ENCODE measurements at places on chromosomes 12 and 14. TPM values are rescaled to one million over a fixed set of nuclear protein-coding genes. Genes with fewer than 3 reads are reported as not detected.

The NEMP1 gene
- total RNA-seq, result 3.8 TPM

The KRT79 gene
- total RNA-seq, result not detected

The COQ10A gene
- total RNA-seq, result 6.4 TPM

The BICDL1 gene
- total RNA-seq, result not detected

The PROX2 gene
- total RNA-seq, result not detected

The FSCB gene
- total RNA-seq, result not detected

The KCNA1 gene
- not detected for total RNA-seq

The KRT73 gene
- not detected for total RNA-seq

The PALS1 gene
- total RNA-seq, result 28.2 TPM

The FGF6 gene
- not detected for total RNA-seq

The NTF3 gene
- total RNA-seq, result 0.09 TPM

The MUCL1 gene
- not detected for total RNA-seq

The GON7 gene
- total RNA-seq, result 10.5 TPM

The SMIM41 gene
- 9.8 TPM for total RNA-seq

The TCL1A gene
- not detected for total RNA-seq

The TMEM52B gene
- total RNA-seq, result 0.14 TPM

Data from smooth muscle cell of bladder (primary cell).